ENCODE measurements at places on chromosomes 16 and 17.

GRCh38 chr17:48297825-48298224 lies 132.2 kb downstream of the SKAP1 start:
- DNase-seq = no peak

DNA sequence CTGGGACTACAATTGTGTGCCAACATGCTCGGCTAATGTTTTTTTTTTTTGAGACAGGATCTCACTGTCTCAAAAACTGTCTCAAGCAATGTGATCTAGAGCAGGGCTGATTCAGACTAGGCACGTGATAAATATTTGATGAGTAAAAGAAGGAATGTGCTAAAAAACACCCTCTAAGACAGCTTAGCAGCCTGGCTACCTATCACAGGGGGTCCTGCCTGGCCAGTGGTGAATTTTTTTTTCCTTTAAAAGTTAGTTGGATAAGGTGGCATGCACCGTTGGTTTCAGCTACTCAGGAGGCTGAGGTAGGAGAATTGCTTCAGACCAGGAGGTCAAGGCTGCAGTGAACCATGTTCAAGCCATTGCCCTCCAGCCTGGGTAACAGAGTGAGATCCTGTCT lies 14.8 kb upstream of the GPATCH8 start:
- DNase-seq = no peak

- DNase-seq = no peak
These were observed 27.1 kb downstream of the SCPEP1 start for GRCh38 chr17:57004944-57005579.

GRCh38 chr17:7445619-7445968 lies 733 bp downstream of the CHRNB1 start:
- DNase-seq = no peak

DNA sequence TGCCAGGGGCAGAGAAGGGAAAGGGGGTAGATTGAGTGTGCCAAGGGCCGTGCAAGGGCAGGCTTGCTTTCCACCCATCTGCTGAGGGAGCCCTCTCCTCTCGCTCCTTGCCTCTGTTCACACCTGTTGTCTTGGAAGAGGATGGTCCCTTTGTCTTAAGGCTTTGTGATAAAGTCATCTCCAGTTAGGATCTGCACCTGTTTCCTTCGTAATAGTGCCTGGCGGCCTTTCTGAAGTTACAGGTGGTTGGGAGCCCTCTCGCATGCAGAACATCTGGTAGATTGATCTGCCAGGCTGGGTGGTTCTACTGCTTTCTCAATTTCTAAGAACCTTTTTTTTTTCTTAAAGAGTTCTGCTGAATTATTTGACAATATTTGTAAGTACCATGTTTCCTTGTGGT lies 16.3 kb downstream of the UBFD1 start:
- DNase-seq = no peak

Measured in activated CD4-positive, alpha-beta T cell treated with anti-CD3 and anti-CD28 coated beads, Interleukin-2, Interleukin-4, amounts not matched to agents 100 ng/mL and 50 ng/mL, durations not matched to agents 16 hours and 8 hours (primary cell).